CMK (cell line): ENCODE measurements at places on chromosomes 13 and 19.
A peak's percentile ranks its signal among the peaks of the same experiment; 100 is the strongest.

DNA sequence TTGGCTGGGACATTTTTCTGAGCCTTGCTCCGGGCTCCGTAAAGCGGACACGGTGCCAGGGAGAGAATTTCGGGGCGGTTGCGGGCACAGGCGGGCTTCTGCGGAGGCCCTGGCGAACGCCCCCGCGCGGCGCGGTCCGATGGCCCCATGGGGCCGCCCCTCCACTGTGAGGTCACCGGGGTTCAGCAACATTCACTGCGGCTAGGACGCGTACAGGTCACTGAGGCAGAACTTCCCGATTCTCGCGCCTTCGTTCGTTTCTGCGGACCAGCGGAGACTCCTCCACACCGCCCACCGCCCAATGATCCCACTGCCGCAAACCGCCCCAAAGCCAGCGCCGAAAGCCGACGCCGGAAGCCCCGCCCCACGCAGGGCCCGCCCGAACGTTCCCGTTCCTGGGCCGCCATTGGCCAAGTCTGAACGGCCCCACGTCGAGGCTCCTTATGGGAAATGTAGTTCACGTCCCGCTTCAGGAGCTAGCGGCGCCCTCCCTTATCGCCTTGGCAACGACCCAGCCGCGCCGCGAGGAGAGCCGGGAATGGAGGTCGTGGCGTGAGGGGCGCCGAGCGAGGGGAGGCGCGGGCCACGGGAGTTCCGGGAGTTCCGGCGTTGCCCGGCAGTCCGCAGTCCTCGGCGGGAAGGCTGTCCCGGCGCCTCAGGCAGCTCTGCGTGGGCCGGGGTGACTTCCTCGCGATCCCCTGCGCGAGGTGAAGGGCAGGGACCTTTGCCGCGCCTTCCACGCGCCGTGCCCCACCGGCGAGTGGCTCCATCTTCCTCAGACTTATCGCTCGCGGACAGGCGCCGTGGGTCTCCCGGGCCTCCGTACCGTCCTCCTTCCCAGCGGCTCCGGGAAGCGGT is at the start of gene ZNF584:
ZNF584 (plus strand) TSS at position 498 of the 858 bp plus-strand sequence. CDS start 499 bp downstream, outside the sequence.
- peak; percentile 94 for DNase-seq

GRCh38 chr19:39237200-39238184 is 7.3 kb downstream of the IFNL3 start:
- DNase-seq, result peak; percentile 30

DNA sequence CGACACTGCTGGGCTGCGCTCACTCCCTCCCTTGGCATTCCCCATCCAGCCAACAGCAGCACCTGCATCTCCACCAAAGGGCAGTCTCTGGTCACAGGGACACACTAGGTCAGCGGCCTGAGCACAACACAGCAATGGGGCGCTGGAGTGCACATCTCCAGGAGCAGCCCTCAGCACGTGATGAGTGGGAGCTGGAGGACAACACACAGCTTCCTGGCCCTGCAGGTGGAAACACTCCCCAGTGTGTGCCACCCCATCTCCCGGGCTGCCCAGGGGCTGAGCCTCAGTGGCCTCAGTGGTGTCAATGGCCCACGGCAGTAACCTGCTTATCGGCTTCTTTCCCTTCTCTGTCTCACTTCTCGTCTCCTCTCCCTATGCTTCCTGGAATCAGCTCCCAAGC is 96.8 kb upstream of the VSTM2B start:
- no peak for DNase-seq

GRCh38 chr13:102028206-102028605 is 373.6 kb downstream of the FGF14 start:
- no peak for DNase-seq

DNA sequence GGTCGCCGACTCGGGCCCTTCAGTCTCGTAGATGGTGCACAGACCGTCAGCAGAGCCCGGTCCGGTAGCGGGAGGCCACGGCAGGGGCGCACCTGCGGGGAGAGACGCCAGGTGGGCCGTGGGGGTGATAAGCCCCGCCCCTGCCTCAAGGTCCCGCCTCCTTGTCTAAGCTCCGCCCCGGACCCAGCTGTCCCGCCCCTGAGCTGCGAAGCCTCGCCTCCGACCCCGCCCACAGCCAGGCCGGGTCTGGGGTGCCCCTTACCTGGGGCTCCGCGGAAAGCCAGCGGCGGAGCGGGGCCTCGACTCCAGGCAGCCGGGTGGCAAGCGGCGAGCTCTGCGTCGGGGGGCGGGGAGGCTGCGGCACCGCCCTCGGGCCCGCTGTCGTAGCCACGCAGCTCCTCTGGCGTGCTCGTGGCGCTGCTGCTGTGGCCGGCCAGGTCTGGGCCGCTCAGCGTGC is 4.7 kb downstream of the PRR36 start:
- DNase-seq, result no peak

GRCh38 chr13:44451126-44451525 is 77.5 kb downstream of the SERP2 start:
- DNase-seq, result no peak

- no peak for DNase-seq
These were observed 12.9 kb upstream of the RFXAP start for GRCh38 chr13:36806102-36806501.

- DNase-seq, result no peak
These were observed 6.5 kb downstream of the SOX1 start for GRCh38 chr13:112073245-112074138.

GRCh38 chr13:48961379-48961778 is 14.3 kb upstream of the FNDC3A start:
- DNase-seq, result no peak

GRCh38 chr13:57582032-57582431 is 49.5 kb upstream of the PCDH17 start:
- DNase-seq, result no peak

- peak; percentile 56 for DNase-seq
These were observed 131.3 kb downstream of the STK24 start for GRCh38 chr13:98445340-98446233.

- no peak for DNase-seq
These were observed 370.9 kb downstream of the KLF5 start for GRCh38 chr13:73429701-73430100.

- DNase-seq, result peak; percentile 74
These were observed 559 bp upstream of the LENG9 start for GRCh38 chr19:54464044-54464629.

- DNase-seq, result no peak
These were observed 69.5 kb upstream of the FNDC3A start for GRCh38 chr13:48906200-48906599.
